ENCODE measurements at places on chromosomes 5 and 9.
A peak's percentile ranks its signal among the peaks of the same experiment; 100 is the strongest.

- no peak for DNase-seq
Measured at GRCh38 chr5:135092476-135092875, 58.4 kb upstream of the PITX1 start.

GRCh38 chr9:83957248-83957513, 22.8 kb downstream of the HNRNPK start:
- DNase-seq = no peak

- DNase-seq = no peak
Measured at GRCh38 chr5:27158171-27158570, 119.8 kb upstream of the CDH9 start.

GRCh38 chr9:107404161-107404560, 85.4 kb downstream of the KLF4 start:
- no peak for DNase-seq

- peak; percentile 56 for DNase-seq
Measured at GRCh38 chr9:95778957-95779356, 96.5 kb upstream of the ERCC6L2 start.

DNA sequence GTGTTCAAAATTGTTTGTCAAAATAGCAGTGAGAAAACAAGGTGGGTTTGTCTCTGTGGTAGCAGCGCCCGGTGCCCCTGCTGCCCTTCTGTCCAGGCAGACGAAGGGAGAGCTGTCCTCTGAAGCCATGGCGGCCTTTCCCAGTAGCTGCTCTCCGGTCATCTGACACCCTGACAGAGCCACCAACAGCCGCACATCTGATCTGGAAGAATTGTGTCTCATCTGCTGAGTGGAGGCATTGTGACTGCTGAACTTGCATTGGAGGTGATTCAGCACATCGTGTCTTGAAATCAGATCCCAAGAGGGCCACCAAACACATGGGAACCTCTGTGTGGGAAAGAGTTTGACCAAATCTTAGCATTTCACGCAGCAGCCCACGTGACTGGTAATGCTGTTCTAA, 337.6 kb upstream of the IRX1 start:
- no peak for DNase-seq

- peak; percentile 46 for DNase-seq
Measured at GRCh38 chr9:93600504-93600903, 24.1 kb downstream of the PHF2 start.

DNA sequence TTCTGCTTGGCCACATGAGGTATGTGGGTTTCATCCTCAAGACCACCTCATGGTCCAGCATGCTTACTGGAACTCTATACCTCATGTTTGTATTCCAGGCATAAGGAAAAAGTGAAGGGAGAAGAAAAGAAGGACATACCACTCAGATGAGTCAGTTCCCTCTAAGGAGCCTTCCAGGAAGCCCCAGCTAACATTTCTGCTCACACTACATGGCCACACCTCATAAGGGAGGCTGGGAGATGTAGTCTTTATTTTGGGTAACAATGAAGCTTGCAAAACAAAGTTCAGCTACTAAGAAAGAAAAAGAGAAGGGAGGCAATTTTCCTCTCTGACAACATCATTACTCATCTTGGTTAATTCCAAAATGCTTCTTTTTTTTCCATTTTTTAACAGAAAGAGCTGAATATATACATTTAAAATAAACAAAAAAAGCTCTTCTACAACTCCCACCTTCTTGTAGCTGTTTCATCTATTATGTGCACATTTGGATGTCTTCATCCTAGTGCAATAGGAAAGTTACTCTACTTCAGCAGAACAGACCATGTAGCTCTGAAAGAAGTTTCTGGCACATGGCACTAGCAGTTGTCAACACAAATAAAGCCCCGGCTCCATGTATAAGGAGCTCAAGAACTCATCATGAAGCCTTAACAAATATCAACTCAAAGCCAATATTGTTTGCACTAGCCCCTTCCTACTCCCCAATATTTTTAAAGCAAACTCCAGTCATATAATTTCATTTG, 123.6 kb upstream of the CCDC112 start:
- peak; percentile 14 for DNase-seq

DNA sequence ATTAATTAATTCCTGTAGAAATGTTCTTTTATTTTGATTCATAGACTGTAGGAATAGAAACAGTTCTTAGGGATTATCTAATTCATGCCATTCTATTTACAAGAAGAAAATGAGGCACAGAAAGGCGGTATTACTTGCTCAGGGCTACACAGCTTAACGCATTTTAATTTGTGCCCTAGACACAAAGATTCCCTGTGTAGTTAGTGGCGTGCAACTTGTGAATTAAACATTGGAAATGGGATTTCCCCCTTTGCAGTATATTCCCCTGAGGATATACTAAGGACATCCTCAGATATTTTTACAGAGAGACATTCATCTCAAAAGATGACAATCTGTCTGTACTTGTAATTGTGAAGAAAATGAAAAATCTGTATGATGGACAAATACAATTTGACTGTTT, 108.1 kb downstream of the SGCD start:
- no peak for DNase-seq

DNA sequence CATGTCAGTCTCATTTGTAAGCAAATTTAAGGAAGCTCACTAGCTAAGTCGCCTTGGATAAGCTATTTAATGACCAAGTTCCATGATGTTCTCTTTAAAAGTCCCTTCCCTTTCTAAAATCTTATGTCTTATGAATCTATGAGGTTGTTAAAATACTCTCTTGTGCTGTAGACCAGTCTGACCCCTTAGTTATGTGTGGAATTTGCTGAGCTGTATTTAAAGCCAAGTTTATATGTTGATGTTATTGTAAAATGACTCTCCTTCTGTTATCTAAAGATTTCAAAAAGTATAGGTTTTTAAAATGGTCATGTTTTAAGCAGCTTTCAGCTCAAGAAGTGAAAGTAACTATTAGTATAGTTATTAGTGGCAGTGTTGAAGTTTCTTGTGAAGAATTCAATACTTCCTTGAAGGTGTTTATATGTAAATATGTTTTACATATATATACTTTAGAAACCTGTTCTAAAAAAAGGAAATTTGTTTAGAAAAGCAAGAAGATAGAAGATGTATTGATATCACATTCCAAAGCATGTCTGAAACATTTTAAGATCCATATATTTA, 92.2 kb downstream of the CDC42SE2 start:
- no peak for DNase-seq

GRCh38 chr5:44660251-44660650, 148.5 kb upstream of the MRPS30 start:
- no peak for DNase-seq

DNA sequence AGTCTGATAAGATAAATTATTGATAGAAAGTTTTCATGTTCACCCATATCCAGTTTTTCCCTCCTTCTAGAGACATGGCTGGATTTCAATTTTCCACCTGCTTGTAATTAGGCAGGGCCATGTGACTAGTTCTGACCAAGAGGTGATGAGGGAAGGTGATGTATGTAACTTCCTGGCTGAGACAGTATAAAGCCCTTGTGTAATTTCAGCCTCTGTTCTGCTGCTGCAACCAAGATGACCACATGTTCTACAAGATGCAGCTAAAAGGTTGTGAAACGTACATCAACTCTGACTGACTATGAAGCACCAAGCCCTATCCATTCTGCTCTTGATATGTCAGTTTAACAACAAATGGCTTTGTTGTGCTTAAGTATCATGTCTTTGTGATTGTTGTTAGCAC, 376.5 kb upstream of the DAB2 start:
- no peak for DNase-seq

GRCh38 chr9:114259798-114260523, 62.9 kb upstream of the ORM1 start:
- no peak for DNase-seq

DNA sequence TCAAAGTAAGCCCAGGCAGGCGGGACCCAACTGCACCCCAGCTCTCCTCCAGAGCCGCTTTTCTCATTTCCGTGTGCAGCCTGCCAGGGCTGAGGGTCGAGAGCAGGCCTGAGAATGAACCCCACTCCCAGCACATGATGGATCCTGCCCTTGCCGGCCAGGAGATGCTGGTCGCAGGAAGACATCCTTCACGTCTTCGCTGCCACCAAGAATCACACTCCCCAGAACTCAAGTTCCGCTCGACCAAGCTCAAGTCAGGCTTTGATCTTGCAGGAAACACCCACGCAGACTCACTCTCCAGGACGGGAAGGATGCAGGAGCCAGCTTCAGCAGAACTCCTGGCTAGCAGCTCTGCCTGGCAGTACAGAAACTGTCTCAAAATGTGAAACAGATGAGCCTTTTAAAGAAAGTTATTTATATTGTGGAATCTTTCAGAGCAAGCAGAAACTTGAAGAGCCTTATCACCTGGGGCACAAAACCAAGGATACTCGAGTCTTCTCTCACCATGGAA, 102.4 kb downstream of the ROR2 start:
- DNase-seq = no peak

- DNase-seq = no peak
Measured at GRCh38 chr5:142235050-142235797, 89.6 kb downstream of the SPRY4 start.

GRCh38 chr9:120726484-120726883, 12.2 kb upstream of the MEGF9 start:
- DNase-seq = no peak

- DNase-seq = no peak
Measured at GRCh38 chr9:129476821-129477611, 143.9 kb downstream of the C9orf50 start.

DNA sequence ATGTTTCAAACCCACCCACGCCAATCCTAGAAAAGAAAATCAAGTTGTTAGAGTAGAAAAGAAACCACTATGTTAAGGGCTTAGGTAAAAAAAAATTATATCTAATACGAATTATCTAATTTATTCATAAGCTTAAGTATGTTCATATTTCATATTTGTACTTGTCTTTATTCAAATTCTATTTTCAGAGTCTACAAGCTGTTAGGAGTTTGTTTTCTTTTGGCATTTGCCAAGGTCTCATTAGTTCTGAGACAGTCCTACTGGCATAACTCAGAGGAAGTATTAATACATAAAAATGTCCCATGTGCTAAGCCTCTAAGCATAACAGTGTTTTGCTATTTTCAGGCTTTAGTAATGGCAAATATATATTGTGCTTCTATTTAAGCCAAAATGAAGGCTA, 57.6 kb downstream of the STARD4 start:
- no peak for DNase-seq

GRCh38 chr9:81530846-81531245, 158.5 kb downstream of the TLE1 start:
- DNase-seq = no peak

DNA sequence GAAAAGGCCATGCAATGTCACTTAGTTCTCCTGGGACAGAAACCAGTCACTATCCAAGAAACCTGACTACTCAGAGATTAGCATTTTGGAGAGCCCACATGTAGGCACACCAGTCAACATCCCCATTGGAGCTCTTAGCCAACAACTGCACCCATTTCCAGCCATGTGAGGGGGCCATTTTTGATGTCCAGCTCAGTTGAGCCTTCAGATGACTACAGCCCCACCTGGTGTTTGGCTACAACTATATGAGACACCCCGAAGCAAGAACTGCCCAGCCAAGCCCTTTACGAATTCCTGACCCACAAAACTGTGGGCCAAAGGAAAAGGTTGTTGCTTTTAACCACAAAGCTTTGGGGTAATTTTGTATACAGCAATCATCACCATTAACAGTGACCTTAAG, 300.1 kb downstream of the ASTN2 start:
- DNase-seq = peak; percentile 2

- DNase-seq = no peak
Measured at GRCh38 chr5:131258733-131259132, 5.1 kb upstream of the CDC42SE2 start.

DNA sequence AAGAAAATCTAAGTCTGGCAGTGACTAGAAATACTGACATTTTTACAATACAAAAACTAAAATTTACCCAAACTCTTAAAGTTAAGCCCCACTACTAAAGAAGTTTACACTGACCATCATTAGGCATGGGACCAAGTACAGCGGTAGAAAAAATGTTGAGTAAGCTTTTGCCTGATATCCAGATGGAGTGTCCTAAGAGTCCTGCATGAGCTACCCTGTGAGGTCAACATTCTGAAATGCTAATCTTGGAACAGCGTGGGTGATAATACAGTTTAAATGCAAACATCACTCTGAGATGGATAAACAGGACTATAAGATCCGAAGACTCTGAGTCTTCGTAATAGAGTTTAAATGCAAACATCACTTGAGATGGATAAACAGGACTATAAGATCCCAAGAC, 189.7 kb downstream of the DCP2 start:
- DNase-seq = no peak

DNA sequence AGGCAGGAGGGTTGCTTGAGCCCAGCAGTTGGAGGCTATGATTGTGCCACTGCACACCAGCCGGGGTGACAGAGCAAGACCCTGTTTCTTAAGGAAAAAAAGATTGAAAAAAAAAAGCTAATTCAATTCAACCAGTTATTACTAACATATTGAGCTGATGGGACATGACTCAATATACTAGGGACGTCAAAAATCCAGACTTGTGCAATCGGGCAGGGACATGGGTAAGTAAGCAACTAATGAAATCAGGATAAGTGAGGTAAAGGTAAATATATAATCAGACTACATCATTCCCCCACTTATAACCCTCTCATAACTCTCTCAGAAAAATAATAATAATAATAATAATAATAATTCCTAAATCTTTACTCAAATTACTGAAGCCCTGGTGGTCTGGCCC, 975 bp upstream of the HAVCR1 start:
- DNase-seq = no peak

- no peak for DNase-seq
Measured at GRCh38 chr5:152427721-152428120, 22.6 kb upstream of the NMUR2 start.

DNA sequence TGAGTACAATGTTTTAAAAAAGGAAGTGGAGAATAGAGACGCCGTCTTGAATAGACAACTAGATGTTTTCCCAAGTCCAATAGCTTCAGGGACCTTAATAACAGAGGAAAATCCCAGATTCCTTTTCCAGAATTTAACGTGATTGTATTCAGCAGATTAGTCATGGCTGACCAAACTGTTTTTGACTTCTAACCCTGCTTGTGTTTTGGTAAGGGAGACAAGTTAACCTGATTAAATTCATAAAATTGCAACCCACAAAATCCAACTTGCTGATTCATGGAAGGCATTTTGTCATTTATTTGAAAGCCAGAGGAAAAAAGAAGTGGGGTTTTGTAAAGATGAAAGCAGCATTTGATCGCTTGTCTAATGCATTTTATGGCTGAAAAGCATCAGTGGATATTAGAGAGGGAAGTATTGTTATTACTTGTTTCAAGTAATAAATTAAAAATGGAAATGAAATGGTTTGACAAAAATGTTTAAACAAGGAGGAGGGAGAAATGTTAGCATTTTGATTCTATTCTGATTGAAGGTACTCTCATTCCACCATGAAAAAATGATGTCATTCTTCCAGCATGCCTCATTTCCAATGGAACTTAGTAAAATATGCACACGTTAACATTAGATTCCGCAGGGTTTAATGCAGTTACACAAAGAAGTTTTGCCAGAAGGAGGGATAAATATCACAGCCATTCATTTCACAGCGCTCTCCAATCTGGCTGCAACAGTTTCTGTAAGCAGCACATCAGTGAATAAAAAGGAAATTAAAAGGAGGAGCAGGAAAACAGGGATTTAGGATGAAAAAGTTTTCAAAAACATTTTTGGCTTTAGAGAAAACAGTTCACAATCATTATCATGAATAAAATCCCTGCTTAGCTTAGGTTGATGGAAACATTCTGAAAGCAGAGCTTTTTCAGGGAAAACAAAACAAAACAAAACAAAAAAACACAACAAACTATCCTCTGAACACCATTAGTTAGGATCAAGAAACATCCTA, 314.7 kb downstream of the PRR16 start:
- DNase-seq = no peak

GRCh38 chr5:65037831-65038815, 269.4 kb downstream of the CWC27 start:
- DNase-seq = peak; percentile 13

GRCh38 chr5:10543585-10544040, 20.3 kb upstream of the ANKRD33B start:
- DNase-seq = peak; percentile 89
